ENCODE measurements at places on chromosomes 11 and 22.

GRCh38 chr11:35089666-35090065, 49.3 kb upstream of the CD44 start:
- DNase-seq, result no peak

GRCh38 chr22:44884968-44885805, 124.6 kb downstream of the PHF21B start:
- DNase-seq, result no peak

DNA sequence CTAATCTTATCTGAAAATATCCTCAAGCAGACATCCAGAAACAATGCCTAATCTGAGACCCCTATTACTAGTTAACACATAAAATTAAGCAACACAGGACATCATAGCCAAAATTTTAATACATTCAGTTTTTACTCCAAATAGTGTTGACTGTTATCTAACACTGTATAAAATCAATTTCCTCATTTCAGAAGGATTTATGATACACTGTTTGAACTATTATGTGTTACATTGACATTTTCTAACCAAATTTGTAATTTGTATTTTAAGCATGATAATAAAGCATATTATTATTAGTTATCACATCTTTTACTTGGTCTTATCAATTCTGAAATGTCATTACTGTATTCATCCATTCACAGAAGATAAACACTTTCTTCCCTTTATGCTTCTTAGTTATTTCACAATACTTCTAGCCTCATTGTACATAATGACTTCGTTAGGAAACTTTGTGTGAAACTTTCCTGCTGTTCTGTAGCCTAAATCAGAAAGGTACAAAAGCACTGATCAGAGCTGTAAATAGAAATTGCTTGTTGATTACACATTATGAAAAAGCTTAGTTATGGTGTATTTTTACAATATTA, 1248.9 kb downstream of the JRKL start:
- no peak for DNase-seq

GRCh38 chr11:104319396-104319795, 155.4 kb upstream of the PDGFD start:
- no peak for DNase-seq

DNA sequence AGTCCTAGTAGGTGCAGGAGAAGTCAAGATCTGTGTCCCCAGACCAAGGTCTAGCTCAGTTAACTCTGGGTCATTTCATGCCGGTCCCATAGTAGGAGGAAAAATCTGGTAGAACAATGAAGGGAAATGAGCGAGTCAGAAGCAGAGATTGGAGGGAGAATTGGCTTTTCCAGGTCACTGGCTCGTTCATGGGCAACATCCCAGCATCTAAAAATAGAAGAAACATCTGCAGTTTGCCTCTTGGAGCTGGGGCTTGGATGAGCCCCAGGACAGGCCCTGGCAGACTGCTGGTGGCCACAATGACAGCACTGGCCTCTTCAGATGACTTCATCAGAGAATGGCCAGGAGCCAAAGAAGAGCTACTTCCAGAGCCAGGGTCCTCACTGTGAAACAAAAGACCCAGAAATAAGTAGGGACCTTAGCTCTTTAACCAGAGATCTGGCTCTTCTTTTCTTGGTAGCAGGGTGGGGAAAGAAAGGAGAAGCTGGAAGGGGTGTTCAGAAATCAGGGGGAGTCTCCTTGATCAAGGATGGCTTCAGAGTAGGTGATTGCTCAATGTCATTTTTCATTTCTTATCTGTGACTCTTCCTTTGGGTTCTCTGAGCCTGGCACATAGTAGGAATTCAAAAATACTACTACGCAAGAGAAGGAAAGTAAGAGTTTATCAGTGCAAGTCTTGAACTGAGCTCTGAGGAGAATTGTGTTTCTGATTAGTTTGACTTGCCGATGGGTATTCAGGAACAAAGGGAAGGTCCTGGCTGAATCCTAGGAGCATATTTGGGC, 102.6 kb downstream of the TMPRSS5 start:
- no peak for DNase-seq

- no peak for DNase-seq
These were observed 157.3 kb downstream of the SWAP70 start for GRCh38 chr11:9821008-9821752.

- no peak for DNase-seq
These were observed 131.0 kb downstream of the TBC1D22A start for GRCh38 chr22:46893281-46894020.

GRCh38 chr22:47381240-47381639, 618.8 kb downstream of the TBC1D22A start:
- DNase-seq, result no peak

DNA sequence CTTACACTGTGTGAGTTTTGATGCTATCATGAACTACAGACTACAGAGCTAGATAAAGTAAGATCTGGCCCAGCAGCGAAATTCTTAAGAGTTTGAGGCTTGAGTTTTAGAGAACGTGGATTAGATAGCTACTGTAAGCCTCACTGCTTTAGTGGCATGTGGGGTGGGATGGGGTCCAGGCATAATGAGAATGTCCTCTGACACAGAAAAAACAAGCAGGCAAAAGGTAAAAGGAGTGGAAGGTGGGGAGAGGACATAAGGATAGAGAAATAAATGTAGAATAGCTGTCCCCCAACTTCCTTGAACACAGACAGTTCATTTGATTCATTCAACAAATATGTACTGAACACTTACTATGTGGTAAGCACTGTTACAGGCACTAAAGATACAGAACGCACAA, 324.5 kb upstream of the PITPNB start:
- no peak for DNase-seq

DNA sequence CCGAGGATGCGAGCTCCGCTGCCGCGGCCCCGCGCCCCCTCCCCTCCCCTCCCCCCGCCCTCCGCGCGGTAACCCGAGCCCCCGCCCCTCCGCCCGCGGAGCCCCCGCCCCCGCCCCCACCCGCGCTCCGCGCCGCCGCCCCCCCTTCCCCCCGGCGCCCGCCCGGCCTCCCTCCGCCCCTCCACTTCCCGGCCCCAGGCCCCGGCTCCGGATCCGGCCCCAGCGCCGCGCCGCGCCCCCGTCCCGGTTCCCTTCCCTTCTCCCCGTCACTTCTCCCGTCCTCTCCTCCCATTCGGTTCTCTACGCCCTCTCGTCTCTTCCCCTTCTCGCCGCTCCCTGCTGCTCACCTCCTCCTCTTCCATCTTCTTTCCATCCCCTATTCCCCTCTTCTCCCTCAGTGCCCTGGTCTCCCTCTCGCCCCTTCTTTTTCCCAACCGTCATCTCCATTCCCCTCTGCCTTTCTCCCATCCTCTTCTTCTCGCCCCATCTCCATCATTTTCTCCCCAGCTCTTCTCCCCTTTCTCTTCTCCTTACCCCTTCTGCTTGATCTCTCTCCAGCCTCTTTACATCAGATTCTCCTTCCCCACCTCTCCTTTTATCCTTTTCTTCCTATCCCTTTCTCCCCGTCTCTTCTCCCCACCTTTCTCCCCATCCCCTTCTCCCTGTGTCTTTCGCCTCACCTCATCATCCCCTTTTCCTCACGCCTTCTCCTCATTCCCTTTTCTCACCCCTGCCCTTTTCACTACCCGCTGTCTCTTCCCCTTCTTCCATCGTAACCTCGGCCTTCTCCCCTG, at the start of gene DCHS1:
DCHS1 (minus strand) TSS at position 20 of the 794 bp plus-strand sequence. CDS start 14,196 bp downstream, outside the sequence.
- DNase-seq, result no peak

- no peak for DNase-seq
These were observed 57.3 kb downstream of the PIK3C2A start for GRCh38 chr11:17150521-17150920.

GRCh38 chr11:63558459-63559157, 4.6 kb downstream of the PLAAT2 start:
- no peak for DNase-seq

GRCh38 chr11:16942342-16942741, 71.9 kb downstream of the PLEKHA7 start:
- no peak for DNase-seq

DNA sequence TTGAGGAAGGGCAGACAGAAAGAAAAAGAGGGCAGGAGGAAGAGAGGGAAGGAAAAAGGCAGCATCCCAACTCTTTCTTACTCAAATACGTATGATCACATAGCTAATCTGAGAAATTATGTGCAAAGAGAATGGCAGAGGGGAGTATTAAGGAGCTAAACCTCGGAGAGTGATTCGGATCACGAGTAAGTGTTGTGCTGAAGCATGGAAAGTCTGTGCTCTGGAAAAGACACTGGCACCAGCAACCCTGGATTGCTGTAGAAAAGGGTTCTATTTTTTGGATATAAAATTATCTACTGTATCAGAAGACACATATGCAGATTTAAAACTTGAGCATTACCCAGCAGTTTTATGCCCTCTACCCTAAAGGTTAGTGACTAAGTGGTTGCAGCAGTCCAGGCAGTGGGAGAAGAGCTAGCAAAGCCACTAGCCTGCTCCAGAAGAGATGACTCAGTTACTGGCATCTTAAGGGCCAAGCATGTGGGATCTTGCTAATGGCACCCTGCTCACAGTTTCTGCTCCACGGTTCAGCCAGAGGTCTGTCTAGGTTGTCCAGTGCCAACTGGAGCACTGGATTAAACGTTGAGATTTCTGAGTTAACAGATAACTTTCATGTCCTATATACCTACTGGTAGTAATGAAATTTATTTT, 151.7 kb downstream of the SWAP70 start:
- no peak for DNase-seq

DNA sequence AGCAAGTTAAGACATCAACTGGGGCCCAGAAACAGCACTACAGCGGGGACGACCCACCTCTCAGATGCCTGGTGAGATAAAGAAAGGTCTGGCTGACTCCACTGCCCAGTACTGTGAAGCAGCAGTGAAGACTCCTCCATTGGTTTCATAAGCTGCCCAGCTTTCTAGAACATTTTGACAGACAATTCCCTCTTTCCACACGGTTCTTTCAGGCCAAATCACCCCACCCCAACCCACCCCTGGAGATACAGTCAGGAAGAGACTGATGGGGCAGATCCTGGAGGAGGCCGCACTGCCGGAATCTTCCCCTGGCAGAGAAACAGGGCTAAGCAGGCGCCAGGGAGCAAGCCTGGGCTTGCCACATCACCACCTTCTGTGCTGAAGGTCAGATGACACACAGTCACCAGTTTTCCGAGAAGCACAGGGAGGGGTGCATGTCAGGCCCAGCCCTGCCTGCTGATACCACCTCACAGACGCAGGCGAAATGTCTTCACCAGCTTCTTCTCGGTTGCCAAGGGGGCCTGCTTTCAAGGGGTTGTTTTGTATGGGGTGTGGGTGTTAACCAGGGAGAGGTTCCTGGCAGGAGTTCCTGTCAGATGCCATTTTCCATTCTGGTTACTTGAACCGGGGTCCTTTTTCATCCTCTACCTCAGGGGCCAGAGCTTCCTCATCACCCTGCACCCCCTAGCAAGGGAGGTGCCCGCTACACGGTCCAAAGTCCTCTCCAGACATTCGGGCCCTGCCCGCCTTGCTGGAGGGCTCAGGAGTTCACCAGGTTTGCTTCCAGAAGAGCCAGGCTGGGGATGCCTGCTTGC, 1.4 kb upstream of the NEAT1 start:
- DNase-seq, result peak; percentile 77

DNA sequence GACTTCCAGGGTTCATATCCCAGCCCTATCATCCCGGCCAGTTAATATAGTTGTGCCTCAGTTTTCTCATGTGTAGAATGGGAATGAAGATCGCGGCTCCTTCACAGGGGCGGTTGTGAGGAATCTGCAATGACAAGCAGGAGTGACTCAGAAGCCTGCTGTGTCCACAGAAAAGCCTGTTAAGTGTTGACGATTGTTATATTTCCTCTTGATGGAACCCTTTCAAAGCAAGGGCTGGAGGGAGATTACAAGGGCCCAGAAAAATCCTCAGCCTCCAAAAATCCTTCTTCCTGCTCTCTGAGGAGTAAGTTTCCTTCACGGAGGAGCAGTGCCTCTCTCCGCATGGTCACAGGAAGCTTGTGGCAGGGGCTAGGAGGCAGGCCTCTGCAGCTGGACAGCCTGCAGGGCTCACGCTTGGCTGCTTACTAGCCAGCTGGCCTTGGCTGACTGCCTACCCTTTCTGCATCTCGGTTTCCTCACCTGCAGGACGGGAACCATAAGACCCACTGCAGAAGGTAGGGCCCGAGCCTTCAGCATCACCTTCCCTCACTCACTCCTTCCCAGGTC, 63.4 kb downstream of the CACNG2 start:
- no peak for DNase-seq

- DNase-seq, result no peak
These were observed 134.7 kb downstream of the GRIK4 start for GRCh38 chr11:120646206-120646605.

DNA sequence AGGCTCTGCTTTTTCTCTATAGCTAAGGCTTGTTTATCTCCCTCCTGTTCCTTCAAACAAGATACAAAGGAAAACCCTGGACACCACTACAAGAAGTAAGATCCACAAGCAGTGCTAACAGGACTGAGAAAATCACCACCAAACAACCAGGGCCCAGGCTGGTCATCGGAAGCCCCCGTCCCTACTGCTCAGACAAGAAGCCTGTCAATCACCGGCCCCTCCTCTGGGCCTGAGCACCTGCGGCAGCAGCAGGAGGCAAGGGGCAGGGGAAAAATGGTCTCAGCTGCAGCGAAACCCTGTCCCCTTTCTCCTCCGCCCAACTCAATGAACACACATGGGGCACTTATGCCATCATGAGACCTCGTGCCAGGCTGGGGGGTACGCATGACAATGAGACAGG, 155.2 kb downstream of the CEP164 start:
- no peak for DNase-seq

DNA sequence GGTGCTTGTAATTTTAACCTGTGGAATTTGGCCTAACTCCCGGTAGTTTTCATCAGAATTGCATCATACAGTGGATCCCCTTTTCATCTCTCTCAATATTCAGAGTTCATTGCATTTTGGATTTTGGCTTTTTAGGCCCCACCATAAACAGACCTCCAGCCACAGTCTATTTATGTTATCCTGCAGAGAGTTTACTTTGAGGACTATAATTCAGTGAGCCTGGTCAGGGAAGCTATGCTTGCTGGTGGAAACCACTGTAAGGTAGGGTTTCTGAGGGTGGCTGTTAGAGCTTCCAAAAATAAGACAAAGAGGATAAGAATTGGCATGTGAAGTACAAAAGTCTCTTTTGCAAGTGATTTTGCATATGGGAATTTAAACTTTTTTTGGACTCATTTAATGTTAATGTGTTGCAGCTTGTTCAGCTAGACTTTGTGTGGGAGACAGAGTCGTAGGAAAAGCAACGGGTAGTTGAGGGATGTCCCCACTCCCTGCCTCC, 34.8 kb upstream of the DDI1 start:
- DNase-seq, result no peak

DNA sequence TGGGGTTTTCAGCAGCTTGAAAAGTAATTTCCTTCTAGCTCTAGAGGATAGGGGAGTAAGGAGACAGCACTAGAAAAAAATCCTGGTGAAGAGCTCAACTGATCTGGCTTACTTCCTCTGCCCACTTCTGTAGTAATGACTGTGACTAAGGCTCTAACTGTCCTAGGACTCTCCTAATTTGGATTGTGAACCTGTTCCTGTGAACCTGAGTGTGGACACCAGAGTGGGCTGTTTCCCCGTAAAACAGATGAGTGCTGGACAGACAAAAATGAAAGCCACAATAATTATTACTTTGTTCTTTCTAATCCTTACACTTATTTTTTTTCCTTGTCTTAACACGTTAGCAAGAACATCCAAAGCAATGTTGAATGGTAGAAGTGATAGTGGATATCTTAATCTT, 154.1 kb downstream of the AASDHPPT start:
- DNase-seq, result no peak
